Esophagus squamous epithelium (tissue), 5 donors: ENCODE measurements at places on chromosomes 4 and X. TPM values are rescaled to one million over a fixed set of nuclear protein-coding genes. Genes with fewer than 3 reads are reported as not detected.
A peak's percentile ranks its signal among the peaks of the same experiment; 100 is the strongest.

GAGE12F gene
- not detected for total RNA-seq

- DNase-seq, result no peak
Measured at GRCh38 chr4:139852612-139853269, 187.1 kb downstream of the MGST2 start.

DNA sequence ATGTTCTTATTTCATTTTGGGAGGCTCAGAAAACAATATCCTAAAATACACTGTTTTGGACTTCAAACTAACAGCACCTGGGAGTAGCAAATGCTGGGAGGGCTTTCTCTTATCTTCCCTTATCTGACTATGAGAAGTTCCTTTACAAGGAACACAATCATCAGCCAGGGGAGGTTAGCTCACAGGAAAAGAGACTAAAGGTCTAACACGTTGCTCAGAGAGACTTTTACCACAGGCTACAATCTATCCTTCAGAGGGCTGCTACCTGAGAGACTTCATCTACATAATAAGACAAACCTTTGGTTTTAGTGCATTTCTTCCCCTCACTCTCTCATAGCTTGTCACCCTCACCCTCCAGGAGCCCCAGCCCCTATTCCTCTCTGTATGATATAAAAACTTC lies 35.8 kb downstream of the MEPE start:
- DNase-seq, result no peak

GRCh38 chrX:1020634-1021166 lies 191.7 kb downstream of the CRLF2 start:
- no peak for DNase-seq

- DNase-seq, result peak; percentile 7
Measured at GRCh38 chr4:169659716-169660670, 39.6 kb downstream of the CLCN3 start.

IL9R gene
- not detected for total RNA-seq

PPP1R2C gene
- total RNA-seq, result not detected

HSFX2 gene
- not detected for total RNA-seq

- DNase-seq, result no peak
Measured at GRCh38 chrX:101290957-101291603, at the start of gene TAF7L. TAF7L (minus strand) TSS chrX:101291334; CDS start chrX:101287543, 3,791 bp downstream.

PDE6B gene
- 4.4 TPM for total RNA-seq

FMR1NB gene
- not detected for total RNA-seq

DNA sequence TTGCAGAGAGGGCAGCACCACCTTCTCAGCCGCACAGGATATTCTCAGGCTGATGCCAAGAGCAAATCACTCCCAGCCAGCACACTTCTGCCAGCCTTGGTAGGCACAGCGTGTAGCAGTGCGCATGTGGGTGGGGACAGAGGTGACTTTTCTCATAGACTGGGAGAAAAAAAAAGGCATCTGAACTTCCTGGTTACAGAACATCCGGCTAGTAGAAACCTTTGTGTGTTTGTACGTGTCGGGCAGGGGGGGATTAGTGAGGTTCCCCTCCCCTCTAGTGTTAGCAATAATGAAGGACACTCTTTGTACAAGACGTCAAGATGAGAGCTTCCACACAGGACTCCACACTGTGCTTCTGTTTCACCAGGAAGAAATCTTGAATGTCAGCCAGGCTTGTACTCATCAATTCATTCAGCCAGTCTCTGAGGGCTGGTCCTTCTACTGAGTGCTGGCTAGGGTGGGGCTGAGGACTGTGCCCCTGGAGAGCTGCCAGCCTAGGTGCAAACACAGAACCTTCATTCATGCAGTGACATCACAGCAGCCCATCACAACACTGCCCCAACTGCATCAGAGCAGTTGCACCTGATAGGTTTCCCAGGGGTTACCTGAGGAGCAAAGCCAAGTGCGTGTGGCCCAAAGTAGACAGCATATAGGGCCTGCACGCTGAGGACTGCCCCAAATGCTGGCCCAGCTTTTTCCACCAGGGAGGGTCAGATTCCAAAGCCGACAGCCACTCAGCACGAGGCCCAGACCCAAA lies 34.7 kb downstream of the SLC25A5 start:
- DNase-seq, result no peak

GRCh38 chr4:105186701-105187161 lies 40.1 kb downstream of the TET2 start:
- DNase-seq, result no peak

GRCh38 chr4:52783069-52783468 lies 31.8 kb upstream of the ERVMER34-1 start:
- no peak for DNase-seq

DNA sequence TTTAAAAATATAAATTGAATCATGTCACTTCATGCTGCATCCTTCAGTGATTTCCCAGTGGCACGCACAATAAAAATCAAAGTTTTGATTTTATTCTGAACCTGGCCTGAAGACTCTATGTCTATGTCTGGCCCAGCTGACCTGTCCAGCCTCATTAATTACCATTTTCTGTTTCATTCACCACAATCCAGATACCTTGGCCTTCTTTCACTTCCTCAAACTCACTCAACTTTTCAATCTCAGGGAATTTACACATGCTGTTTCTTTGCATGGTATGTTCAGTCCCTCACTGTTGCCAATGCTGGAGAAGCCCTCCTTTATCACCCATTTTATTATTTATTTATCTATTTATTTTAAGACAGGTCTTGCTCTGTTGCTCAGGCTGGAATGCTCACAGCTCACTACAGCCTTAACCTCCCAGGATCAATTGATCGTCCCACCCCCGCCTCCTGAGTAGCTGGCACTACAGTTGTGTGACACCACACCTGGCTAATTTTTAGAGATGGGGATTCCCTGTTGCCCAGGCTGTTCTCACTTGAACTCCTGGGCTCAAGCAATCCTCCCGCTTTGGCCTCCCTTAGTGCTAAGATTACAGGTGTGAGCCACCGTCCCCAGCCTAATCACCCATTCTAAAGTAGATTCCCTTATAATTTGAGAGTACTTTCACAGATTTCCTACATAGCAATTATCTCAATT lies 43.1 kb downstream of the ZGRF1 start:
- DNase-seq, result no peak

USP27X gene
- total RNA-seq, result 0.57 TPM

DNA sequence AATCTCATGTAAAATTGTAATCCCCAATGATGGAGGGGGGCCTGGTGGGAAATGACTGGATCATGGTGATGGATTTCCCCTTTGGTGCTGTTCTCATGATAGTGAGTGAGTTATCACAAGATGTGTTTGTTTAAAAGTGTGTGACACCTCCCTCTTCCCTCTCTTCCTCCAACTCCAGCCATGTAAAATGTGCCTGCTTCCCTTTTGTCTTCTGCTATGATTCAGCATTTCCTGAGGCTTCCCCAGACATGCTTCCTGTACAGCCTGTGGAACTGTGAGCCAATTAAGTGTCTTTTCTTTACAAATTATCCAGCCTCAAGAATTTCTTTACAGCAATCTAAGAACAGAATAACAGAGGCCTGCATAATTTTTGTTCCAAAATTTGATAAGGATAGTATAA lies 85.2 kb downstream of the ANAPC10 start:
- DNase-seq, result no peak

GRCh38 chr4:40573593-40574311 lies 55.9 kb downstream of the RBM47 start:
- no peak for DNase-seq

DNA sequence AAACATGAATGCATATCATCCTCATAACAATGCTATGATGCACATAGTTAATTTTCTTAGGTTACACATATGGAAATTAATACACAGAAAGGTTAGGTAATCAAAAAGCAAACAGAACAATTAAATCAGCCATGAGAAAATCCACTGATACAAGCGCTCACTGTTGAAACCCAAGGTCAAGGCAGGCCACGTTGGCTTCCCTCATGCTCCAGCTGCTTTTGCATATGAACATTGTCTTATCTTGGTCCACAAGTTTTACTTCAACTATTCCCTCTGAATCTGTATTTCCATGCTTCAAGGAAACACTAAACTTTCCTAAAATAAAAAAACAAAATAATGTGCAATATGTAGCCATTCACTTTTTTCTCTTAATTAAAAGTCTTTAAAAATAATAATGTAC lies 34.5 kb upstream of the PLA2G12A start:
- DNase-seq, result no peak

HELT gene
- total RNA-seq, result not detected

- no peak for DNase-seq
Measured at GRCh38 chr4:51894059-51894645, 51.2 kb downstream of the DCUN1D4 start.

- no peak for DNase-seq
Measured at GRCh38 chrX:68072041-68072440, 361.3 kb downstream of the OPHN1 start.

CCDC160 gene
- total RNA-seq, result 0.19 TPM

- DNase-seq, result no peak
Measured at GRCh38 chrX:71912156-71912555, 1.5 kb downstream of the NHSL2 start.

- no peak for DNase-seq
Measured at GRCh38 chr4:119897260-119897659, 169.4 kb downstream of the MAD2L1 start.

TMSB15C gene
- 0.73 TPM for total RNA-seq

USP17L21 gene
- not detected for total RNA-seq

GRCh38 chr4:121155893-121156292 lies 8.2 kb downstream of the TNIP3 start:
- DNase-seq, result no peak

GPR82 gene
- 0.76 TPM for total RNA-seq
